ENCODE measurements at places on chromosomes 16 and 17. TPM values are rescaled to one million over a fixed set of nuclear protein-coding genes. Genes with fewer than 3 reads are reported as not detected.

Gene KRT31
- not detected for total RNA-seq

Gene FLYWCH2
- 67.3 TPM for total RNA-seq

Gene SLX4
- total RNA-seq = 4.6 TPM

Gene UMOD
- total RNA-seq = not detected

Gene DCUN1D3
- 29.2 TPM for total RNA-seq

Gene BFAR
- 76.4 TPM for total RNA-seq

Gene GAS7
- total RNA-seq = 0.89 TPM

Gene TBC1D3
- not detected for total RNA-seq

Gene FAM83G
- 24.0 TPM for total RNA-seq

Gene ADAD2
- total RNA-seq = not detected

Gene MYH8
- not detected for total RNA-seq

Gene SLC5A10
- total RNA-seq = not detected

Gene PRSS33
- not detected for total RNA-seq

Gene NT5C
- 62.7 TPM for total RNA-seq

Gene ACSM3
- total RNA-seq = 0.44 TPM

Gene DDX5
- 691 TPM for total RNA-seq

Gene SRR
- 23.2 TPM for total RNA-seq

Gene CLDN7
- total RNA-seq = 8.7 TPM

Gene SLC2A4
- total RNA-seq = 0.13 TPM

Gene PDILT
- total RNA-seq = not detected

Gene GJC1
- 10.5 TPM for total RNA-seq

Gene GNAO1
- not detected for total RNA-seq
